ENCODE measurements at places on chromosomes 1 and 21. TPM values are rescaled to one million over a fixed set of nuclear protein-coding genes. Genes with fewer than 3 reads are reported as not detected.
A peak's percentile ranks its signal among the peaks of the same experiment; 100 is the strongest.

The HSD3B1 gene
- not detected for total RNA-seq

The PPIAL4G gene
- not detected for total RNA-seq

The ACTN2 gene
- total RNA-seq, result 0.90 TPM

- H3K27ac ChIP-seq, result no peak overlapping the region
- no peaks in the 10 kb centered on the region for H3K27me3 ChIP-seq
- H3K36me3 ChIP-seq, result no peaks in the 10 kb centered on the region
- no peak for DNase-seq
- no peaks in the 10 kb centered on the region for H3K4me1 ChIP-seq
- H3K4me3 ChIP-seq, result no peak overlapping the region
Observed at GRCh38 chr1:222331340-222331739, 216.6 kb downstream of the HHIPL2 start.

GRCh38 chr1:100188617-100189016, 10.6 kb upstream of the LRRC39 start:
- no peaks in the 10 kb centered on the region for H3K27me3 ChIP-seq
- peak overlapping the region; percentile 72 for H3K27ac ChIP-seq
- H3K4me1 ChIP-seq, result no peaks in the 10 kb centered on the region

DNA sequence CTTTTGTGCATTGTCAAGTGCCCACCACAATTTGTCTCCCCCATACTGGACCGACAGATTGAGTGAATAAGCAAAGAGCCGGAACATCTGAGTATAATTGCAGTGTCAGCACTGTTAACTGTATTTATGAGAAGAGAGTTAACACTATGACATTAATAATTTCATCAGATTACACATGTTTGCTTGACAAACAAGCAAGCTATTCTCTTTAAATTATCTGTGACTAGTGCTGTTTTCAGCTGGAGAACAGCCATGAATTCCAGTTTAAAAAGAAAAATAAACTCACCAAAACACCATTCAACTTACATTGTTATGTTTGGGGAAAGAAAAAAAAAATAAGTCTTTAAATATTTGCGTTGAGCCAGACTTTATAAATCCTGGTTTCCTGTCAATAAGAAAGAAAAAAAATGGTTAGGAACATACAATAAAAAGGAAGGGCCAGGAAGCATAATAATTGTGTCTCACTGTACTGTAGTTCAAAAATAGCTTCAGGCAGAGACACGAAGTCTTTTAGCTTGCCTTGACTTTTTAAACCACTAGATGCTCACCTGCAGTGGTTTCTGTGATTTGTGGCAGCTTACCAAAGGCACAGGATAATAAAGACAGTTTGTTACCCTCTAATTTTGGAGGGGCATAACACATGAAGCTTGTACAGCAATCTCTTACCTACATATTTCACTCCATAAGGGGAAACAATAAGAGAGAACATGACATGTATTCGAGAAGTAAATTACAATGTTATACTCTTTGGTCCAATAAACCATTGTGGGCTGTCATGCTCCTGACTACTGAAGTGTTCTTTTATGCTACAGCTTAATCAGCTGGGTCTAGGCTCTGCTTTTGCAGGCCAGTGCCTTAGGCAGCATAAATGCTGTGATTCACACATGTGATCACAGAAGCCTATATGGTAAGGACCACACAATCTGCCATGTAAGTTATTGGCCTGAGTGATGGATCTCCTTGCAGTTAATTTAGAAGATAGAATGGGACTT, 302.0 kb upstream of the ADGRL2 start:
- no peak overlapping the region for H3K27ac ChIP-seq
- H3K36me3 ChIP-seq, result no peaks in the 10 kb centered on the region
- DNase-seq, result no peak
- no peaks in the 10 kb centered on the region for H3K4me1 ChIP-seq
- no peaks in the 10 kb centered on the region for H3K27me3 ChIP-seq
- H3K4me3 ChIP-seq, result no peak overlapping the region

DNA sequence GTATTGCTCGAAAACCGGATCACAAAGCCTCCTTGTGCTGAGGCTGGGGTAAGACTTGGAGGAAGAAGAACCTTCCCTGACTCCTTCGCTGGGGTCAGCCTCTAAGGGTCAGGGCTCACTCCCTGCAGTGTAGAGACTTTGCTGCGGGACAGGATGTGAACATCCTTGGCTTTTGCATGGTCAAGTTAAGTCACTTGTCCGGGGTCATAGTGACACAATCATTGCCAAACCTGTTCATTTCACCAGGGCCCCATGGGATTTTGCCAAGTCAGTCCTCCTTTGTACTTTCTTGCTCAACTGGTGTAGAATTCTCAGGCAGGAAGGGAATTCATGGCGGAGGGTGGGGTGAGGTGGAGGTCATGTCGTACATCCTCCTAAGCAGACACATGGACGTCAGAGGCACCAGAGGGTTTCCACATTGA, 24.7 kb upstream of the IL10 start:
- no peaks in the 10 kb centered on the region for H3K36me3 ChIP-seq
- no peak overlapping the region for H3K4me3 ChIP-seq
- no peak for DNase-seq

- H3K27me3 ChIP-seq, result no peaks in the 10 kb centered on the region
- no peaks in the 10 kb centered on the region for H3K36me3 ChIP-seq
- no peak for DNase-seq
- H3K4me3 ChIP-seq, result no peak overlapping the region
Observed at GRCh38 chr1:20615946-20616846, 17.1 kb upstream of the PINK1 start.

DNA sequence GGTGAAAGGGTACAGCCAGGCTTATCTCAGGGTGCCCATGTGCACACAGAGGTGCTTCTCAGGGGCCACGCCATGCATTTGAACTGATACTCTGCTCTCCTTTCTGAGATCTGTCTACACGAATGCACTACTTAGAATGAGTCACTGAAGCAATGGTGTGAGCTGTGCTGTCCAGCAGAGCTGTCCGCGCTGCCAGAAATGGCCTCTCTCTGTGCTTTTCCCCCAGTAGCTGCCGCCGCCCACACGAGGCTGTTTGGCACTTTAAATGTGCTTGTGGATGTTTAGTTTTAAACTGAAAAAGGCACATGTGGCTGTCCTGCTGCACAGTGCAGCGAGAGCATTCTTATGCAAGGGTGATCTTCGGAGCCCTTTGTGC, 87.1 kb upstream of the COL6A1 start:
- peaks cover 7% of the 10 kb centered on the region for H3K36me3 ChIP-seq
- peaks cover 21% of the 10 kb centered on the region for H3K4me1 ChIP-seq
- H3K27me3 ChIP-seq, result no peaks in the 10 kb centered on the region
- no peak overlapping the region for H3K27ac ChIP-seq
- no peak overlapping the region for H3K4me3 ChIP-seq

DNA sequence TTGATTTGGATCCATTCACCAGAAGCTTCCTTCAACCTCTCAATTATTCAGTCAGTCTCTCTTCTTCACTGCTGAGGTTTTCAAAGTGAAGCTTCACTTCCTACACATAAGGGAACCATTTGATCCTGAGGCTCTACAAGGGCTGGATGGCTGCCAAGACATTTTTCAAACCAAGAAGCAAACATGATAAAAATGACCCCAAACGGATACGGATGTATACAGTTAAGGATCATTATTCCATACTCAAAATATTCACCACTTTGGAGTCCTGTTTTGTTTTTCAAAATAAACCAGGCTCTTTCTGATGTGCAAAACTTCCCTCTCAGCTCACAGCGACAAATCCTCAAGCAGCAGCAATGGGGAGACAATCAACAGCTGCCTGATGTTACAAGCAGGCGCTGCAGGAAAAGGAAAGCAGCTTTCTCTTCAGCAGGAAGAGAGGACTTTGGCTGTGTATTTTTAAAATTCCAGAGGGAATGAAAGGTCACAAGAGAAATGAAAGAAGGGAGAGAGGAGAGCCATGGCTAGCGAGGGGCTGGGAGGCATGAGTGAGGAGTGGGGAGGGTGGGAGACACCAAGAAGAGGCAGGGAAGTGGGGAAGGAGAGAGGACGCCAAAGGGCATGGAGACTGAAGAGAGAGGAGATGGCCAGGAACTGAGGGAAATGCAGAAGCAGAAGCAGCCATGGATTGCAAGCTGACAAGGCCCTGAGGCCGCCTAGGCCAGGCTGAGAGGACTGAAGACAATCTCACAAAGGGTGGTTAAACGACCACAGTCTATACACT, 145.4 kb downstream of the SLC45A1 start:
- DNase-seq, result peak; percentile 67
- peaks cover 91% of the 10 kb centered on the region for H3K4me1 ChIP-seq
- H3K4me3 ChIP-seq, result peak overlapping the region; percentile 26

GRCh38 chr1:184215274-184215925, 163.9 kb downstream of the TSEN15 start:
- no peak for DNase-seq
- H3K4me3 ChIP-seq, result no peak overlapping the region
- H3K36me3 ChIP-seq, result no peaks in the 10 kb centered on the region

DNA sequence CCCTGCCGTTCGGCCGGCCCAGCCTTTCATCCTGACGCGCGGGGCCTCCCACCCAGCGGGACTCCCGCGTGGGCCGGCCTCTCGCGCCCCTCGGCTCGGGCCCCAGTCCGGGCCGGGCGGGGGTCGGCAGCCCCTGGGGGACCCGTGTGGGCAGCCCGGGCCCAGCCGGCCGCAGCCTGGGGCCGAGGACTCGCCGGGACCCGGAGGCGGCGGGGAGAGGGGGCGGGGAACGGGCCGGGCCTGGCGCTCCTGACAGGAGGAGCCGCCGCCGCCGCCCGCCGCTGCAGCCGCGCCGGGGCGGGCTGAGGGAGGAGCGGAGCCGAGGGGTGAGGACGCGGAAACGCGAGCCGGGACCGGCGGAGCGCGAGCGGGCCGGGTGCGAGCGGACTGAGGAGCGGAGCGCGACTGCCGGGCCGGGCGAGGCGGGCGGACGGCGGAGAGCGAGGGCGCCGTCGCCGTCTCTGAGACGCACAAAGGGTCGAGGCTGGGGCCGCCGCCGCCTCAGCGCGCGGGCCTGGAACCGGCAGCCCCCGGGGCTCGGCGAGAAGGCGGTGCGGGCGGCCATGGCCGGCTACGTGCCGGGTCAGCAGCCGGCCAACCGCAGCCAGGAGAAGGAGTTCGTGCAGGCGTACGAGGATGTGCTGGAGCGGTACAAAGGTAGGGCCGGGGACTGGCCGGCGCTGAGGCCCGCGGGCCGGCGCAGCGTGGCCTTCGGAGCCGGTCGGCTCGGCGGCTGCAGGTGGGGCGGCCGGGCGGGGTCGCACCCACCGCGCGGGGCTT, 79.1 kb downstream of the NDUFS5 start:
- peak overlapping the region; percentile 85 for H3K27ac ChIP-seq
- peak overlapping the region; percentile 72 for H3K4me3 ChIP-seq
- DNase-seq, result peak; percentile 63
- H3K36me3 ChIP-seq, result no peaks in the 10 kb centered on the region

GRCh38 chr21:27275294-27275927, 308.5 kb upstream of the ADAMTS5 start:
- DNase-seq, result no peak
- H3K36me3 ChIP-seq, result no peaks in the 10 kb centered on the region
- H3K4me3 ChIP-seq, result no peak overlapping the region
- H3K27ac ChIP-seq, result no peak overlapping the region
- peaks cover 6% of the 10 kb centered on the region for H3K4me1 ChIP-seq

- H3K36me3 ChIP-seq, result no peaks in the 10 kb centered on the region
- no peak overlapping the region for H3K4me3 ChIP-seq
- no peak overlapping the region for H3K27ac ChIP-seq
- no peaks in the 10 kb centered on the region for H3K4me1 ChIP-seq
- DNase-seq, result no peak
Observed at GRCh38 chr1:178109348-178110143, 15.6 kb downstream of the RASAL2 start.

- H3K36me3 ChIP-seq, result no peaks in the 10 kb centered on the region
- H3K27me3 ChIP-seq, result no peaks in the 10 kb centered on the region
- no peak overlapping the region for H3K27ac ChIP-seq
- H3K4me3 ChIP-seq, result no peak overlapping the region
- no peaks in the 10 kb centered on the region for H3K4me1 ChIP-seq
Observed at GRCh38 chr1:147665521-147665920, 4.8 kb downstream of the ACP6 start.

DNA sequence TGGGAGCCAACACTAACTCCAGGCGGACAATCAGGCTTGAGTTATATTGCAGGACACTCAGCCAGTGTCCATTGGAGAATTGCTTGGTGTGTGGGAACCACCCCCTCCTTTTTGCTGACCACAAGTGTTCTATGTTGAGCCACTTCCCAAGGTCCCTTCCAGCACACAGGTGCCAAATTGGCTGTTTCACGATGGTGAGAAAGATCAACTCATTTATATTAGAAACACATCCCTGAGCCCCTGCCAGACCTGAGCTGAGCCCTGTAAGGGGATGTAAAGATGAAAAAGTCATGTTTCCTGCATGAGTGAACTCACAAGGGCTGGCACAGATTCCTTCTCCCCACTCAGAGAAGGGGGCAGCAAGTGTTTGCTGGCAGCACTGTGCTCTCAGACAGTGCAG, 96.5 kb downstream of the KCNN3 start:
- H3K4me1 ChIP-seq, result no peaks in the 10 kb centered on the region
- H3K4me3 ChIP-seq, result no peak overlapping the region
- H3K36me3 ChIP-seq, result no peaks in the 10 kb centered on the region
- DNase-seq, result no peak

DNA sequence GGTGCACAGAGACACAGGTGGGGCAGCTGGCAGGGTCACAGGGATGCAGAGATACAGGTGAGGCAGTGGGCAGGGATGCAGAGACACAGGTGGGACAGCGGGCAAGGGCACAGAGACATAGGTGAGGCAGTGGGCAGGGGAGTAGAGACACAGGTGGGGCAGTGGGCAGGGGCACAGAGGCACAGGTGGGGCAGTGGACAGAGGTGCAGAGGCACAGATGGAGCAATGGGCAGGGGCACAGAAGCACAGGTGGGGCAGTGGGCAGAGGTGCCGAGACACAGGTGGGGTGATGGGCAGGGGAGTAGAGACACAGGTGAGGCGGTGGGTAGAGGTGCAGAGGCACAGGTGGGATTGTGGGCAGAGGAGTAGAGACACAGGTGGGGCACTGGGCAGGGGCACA, 117.3 kb upstream of the KLHDC7A start:
- H3K27me3 ChIP-seq, result peaks cover 3% of the 10 kb centered on the region
- no peak overlapping the region for H3K27ac ChIP-seq
- no peaks in the 10 kb centered on the region for H3K36me3 ChIP-seq
- no peaks in the 10 kb centered on the region for H3K4me1 ChIP-seq
- H3K4me3 ChIP-seq, result no peak overlapping the region
- DNase-seq, result no peak

GRCh38 chr1:942864-943533, 16.1 kb downstream of the NOC2L start:
- H3K4me3 ChIP-seq, result no peak overlapping the region
- H3K36me3 ChIP-seq, result peaks cover 3% of the 10 kb centered on the region
- H3K4me1 ChIP-seq, result peaks cover 28% of the 10 kb centered on the region
- H3K27me3 ChIP-seq, result no peaks in the 10 kb centered on the region
- H3K27ac ChIP-seq, result no peak overlapping the region

GRCh38 chr1:204377800-204378668, 18.3 kb upstream of the PLEKHA6 start:
- H3K27ac ChIP-seq, result no peak overlapping the region
- peak overlapping the region; percentile 54 for H3K4me3 ChIP-seq
- no peaks in the 10 kb centered on the region for H3K36me3 ChIP-seq

All from tibial nerve (tissue), 4 donors.